ENCODE measurements at places on chromosomes 2 and 18.

DNA sequence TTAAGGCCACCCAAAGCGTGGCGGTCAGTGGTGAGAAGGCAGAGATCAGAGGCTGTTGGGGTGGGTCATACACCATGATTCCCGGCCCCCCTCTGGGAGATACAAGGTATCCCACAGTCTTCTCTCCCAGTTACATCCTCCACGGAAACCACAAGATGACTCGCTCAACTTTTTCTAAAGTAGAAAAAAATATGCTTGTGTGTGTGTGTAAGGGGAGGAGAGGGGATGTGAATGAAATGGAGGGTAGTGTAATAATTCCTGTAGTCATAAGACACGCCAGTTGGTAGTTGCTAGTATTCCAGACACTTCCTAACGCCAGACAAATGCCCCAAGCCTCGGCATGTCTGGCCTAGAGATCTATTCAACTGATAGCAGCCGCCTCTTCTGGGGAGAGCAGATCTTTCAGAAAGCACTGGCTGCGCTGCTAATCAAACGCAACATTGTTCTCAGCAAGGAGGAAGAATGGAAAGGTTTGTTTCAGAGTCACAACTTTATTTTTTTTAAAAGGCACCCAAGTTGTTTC is 143.5 kb downstream of the TGIF1 start:
- DNase-seq, result peak; percentile 80

DNA sequence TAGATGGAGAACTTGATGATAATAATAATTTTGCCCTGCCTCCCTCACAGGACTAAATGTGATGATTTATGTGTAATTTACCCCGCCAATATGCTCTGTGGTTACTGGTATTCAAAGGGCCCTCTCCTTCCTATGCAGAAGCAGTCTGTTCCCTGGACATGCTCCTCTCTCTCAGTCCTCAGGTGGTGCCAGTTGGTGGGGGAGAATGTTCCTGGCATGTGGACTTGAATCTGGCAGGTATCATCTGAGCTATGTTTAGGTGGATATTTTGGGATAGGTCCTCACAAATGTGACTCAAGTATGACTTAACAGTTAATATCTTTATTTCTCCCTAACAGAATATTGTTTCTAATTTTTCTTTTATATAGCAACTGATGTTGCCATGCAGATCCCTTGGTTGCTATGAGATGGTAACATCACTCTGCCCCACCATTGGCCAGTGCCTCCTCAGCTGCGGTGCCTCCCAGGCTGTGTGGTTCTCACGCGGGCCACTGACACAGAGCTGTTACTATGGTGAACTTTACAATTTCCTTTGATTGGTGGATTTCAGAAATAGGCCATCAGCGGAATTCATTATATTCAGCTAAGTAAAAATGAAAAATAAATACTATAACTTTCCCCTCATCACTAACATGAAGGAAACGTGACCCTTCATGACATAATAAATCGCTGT is 106.7 kb upstream of the PELI1 start:
- no peak for DNase-seq

DNA sequence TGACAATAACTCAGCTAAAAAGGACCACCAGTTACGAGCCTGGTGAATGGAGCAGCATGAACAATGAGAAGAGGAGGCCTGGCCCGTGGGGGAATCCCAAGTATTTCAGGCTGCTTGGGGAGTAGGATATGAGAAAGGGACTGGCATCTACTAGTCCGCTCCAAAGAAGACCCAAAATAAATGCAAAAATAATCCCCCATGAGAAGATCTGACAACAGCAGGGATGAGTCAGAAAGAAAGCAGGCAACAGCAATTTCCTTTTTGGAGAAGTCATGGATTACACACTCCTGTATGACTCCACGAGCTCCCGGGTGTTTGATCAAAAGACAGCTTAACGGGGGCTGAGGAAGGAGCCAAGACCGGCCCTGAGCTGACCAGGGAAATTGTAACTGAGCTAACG is 111.4 kb downstream of the SOX11 start:
- peak; percentile 51 for DNase-seq

GRCh38 chr18:74914052-74914591 is 294.8 kb downstream of the PTGR3 start:
- no peak for DNase-seq

DNA sequence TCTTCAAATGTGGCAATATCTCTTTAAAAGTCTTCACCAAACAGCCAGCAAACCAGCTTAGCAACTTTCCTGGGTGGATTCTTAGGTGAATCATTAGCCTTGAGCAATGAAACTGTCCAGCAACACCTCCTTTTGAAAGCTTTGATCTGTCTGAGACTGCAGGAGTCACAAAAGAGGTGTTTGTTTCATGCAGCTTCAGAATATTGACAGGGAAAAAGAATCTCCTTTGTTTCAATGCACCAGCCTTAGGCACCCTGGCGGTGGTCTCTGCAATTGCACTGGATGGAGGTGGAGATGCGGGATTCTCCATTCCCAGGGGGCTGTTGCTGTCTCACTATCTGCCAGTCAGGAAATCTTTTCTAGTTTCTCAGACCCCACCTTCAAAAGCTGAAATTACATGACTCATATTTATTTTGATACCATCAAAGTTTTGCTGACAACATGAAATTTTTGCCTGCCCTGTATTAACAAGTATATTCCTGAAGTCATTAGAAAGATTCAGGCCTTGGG is 76.0 kb upstream of the DSG1 start:
- DNase-seq, result no peak

DNA sequence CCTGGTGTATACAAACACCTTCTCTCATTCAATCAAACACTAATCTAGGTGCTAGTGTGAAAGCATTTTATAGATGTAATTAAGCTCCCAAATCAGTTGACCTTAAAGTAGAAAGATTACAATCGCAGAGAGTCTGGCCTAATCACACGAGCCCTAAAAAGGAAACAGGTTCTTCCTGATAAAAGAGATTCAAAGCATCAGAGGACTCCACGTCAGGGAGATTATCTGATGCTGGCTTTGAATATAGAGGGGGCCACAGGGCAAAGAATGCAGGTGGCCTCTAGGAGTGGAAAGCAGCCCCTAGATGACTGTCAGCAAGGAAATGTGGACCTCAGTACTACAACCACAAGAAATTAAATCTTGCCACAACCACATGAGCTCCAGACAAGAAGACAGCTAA is 28.2 kb upstream of the ZC3H15 start:
- DNase-seq, result no peak

DNA sequence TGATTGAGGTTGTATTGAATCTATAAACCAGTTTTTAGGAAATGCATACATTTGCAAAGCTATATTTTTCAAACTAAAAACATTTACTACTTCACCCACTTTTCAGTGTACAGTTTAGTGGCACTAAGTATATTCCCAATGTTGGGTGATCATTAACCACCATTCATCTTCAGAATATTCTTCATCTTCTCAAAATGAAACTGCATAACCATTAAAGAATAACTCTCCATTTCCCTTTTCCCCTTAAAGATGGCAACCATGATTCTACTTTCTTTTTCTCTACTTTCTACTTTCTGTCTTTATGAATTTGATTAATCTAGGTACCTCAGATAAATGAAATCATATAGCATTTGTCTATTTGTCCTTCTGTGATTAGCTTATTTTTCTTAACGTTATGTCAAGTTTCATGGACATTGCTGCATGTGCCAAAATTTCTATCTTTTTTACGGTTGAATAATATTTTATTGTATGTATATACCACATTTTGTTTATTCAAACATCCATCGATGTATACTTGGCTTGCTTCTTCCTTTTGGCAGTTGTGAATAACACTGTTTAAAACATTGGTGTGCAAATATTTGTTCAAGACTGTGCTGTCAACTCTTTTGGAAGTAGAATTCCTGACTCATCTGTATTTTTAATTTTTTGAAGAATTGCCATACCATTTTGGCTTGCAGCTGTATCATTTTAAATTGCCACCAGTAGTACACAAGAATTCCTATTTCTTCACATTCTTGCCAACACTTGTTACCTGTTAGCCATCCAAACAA is 104.9 kb downstream of the RPRM start:
- DNase-seq, result no peak

GRCh38 chr2:9261231-9261883 is 54.7 kb downstream of the ASAP2 start:
- peak; percentile 77 for DNase-seq

DNA sequence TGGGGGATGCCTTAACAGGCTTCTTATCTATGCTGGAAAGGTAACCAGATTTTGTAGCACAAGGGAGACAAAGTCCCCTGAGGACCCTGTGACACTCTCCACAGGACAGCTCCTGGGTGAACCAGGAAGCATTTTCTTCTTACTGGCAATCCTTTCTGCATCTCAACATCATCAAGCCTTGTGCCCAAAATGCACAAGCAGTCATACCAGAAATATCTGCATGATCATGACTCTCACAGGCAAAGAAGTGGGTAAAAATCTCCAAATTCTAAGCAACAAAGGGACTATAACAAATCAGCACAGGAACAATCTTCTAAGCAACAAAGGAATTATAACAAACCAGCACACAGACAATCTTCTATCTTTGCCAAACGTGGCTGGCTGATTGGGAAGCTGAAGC is 99.1 kb upstream of the CD226 start:
- peak; percentile 67 for DNase-seq

DNA sequence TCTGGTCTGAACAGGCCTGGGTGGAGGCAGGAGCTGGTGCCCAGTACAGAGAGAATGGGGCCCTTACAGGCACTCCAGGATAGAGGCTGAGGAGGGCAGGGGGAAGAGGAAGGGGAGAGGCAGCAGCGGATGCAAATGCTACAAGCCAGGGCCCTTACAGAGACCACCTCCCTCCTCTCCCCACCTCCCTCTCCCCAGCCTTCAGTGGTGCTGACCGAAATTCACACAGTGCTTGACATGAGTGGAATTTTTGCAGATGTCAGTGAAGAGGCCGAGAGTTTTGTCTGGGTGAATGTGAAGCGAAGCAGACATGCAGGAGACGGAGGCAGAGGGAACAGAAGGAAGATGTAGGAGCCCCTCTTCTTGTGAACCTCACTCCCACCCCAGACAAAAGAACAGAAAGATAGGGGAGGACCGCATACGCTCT is 31.9 kb downstream of the CIB4 start:
- DNase-seq, result no peak

DNA sequence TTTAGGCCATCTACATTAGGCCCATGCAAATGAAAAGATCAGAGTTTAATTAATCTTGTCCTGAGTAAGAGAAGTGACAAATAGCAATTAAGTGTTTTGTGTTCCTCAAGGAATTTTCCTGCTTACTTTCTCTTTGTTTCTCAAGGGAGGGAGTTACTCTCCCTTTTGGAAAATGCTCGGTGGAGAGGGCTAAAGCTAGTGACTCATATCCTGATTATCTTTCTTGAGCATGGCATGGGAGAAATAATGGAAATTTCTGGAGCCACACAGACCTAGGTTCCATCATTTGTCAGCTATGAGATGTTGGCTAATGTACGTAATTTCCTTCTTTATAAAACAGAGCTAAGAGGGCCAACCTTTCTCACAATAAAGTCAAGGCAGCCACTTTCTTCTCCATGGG is 177.1 kb downstream of the ETAA1 start:
- peak; percentile 77 for DNase-seq

Measured in GM23248 (cell line).